Activated T-cell treated with anti-CD3 and anti-CD28 coated beads, Interleukin-2, amount 50 U/mL, for 72 hours (primary cell): ENCODE measurements at places on chromosomes 7 and 10.
A peak's percentile ranks its signal among the peaks of the same experiment; 100 is the strongest.

GRCh38 chr10:128078136-128078969, 47.9 kb downstream of the MKI67 start:
- peak; percentile 37 for DNase-seq

DNA sequence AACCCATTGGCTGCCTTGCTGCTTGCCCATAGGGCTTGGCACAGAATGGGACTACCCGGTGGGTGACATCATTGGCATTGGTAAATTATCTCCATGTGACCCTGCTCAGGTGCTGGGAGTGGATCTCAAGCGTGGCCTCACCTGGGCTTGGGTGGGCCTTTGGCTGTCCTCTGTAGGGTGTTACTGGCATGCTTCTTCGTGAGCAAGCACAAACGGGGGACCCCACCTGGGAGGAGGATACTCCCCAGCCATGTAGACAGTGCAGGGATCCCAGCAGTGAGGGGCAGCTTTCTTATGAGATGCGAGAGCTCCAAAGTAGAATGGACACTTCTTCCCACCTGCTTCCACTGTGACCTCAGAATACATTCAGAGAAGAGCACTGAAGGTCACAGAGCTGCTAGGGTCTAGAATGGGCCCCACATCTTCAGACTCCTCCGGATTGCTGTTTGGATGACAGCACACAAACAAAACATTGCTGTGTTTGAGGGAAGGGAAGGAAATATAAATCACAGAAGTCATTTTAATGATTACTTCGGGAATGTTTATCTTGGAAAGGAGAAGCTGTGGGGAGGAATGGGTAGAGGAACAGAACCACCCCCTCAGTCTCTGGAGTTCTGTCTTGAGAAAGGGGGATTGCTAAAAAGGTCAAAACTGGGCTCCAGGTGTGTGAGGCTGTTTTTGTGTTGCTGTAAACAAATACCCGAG, 75.9 kb downstream of the SH2D4B start:
- DNase-seq = no peak

DNA sequence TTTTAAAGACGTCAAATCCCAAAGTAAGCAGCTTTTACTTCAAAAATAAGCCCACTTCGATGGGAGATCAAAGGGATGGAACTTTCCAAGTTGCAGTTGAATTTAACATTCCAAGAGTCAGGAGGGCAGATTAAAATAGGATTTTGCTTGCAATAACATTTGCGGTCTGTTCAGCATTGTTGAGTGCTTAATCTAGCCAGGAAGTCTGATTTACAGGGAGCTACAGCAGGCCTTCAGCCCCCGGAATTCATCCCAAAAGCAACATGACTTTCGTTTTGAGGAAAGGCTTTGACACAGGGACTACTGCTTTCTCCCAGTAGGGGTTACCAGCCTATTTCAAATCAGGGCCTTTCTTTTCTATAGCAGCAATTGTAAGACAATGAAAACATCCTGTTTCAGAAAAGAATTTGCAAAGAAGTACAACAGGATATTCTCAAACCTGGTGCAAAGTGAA, 279.6 kb upstream of the PITRM1 start:
- no peak for DNase-seq

DNA sequence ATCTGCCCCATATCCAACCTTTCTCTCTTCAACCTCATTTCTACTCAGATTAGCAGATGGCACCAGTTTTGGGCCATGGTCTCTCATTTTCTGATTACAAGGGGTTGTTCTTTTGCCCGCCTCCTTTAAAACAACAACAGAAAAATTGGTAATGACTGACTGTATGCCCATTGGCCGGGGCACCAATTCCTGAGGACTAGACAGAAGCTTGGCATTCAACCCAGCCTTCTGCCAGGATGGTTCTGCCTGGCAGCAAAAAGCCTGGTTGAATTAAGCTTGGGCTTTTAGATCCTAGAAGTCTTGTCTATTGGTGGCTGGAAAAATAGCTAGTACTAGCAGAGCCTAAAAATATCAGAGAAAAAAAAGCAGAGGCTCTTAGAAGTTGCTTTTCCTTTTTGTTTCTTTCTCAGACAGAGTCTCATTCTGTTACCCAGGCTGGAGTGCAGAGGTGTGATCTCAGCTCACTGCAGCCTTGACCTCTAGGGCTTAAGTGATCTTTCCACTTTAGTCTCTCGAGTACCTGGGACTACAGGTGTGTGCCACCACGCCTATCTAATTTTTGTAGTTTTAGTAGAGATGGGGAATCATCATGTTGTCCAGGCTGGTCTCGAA, 402.6 kb downstream of the AUTS2 start:
- no peak for DNase-seq

DNA sequence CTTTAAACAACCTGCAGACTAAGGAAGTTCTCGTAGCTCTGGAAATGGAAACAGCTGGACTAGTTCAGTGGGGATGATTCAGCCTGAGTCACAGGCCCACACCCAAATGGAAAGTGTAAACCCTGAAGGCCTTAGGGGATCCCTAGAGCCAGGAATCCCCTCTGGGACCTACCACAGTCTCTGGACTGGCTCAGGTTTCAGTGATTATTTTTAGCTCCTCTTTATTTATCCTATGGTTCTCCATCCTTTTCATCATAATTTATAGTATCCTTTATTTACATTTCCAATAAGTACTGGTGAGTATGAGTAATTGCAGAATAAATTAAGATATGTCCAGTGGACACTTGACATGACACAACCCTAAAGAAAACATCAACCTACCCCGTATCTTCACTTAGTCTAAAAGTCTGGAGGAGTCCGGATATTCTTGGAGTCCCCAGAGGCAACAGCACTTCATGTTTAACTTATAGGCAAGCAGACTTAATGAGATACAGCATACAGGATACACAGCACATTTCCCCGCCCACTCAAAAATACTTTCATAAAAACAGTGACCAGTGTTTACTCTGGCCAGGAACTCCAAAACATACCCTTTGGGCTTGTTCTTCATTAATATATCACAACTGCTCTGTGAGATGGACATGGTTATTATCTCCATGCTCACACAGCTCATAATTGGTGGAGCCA, 28.4 kb upstream of the SEMA3E start:
- DNase-seq = no peak

- no peak for DNase-seq
Measured at GRCh38 chr7:111168182-111168581, 77.3 kb downstream of the LRRN3 start.

GRCh38 chr10:17427666-17428350, 26.6 kb downstream of the ST8SIA6 start:
- no peak for DNase-seq

DNA sequence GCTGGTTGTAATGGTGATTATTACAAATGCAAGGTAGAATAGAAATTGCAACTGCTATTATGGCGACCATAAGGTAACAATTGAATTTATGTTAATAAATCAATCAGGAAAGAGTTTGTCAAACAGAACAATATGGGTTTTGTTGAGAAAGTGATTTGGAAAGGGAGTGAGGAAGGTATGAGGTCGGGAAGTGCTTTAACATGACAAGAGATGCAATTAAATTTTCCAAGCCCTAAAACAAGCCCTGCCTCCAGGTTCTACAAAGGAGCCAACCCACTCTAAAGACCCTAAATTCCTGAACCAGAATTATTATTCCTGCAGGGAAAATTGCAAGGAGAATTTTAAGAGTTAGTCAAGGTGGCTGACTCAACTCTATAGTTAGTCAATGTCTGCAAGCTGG, 363.7 kb downstream of the BMPER start:
- no peak for DNase-seq

- peak; percentile 47 for DNase-seq
Measured at GRCh38 chr7:102236592-102237287, 49.9 kb upstream of the SH2B2 start.

DNA sequence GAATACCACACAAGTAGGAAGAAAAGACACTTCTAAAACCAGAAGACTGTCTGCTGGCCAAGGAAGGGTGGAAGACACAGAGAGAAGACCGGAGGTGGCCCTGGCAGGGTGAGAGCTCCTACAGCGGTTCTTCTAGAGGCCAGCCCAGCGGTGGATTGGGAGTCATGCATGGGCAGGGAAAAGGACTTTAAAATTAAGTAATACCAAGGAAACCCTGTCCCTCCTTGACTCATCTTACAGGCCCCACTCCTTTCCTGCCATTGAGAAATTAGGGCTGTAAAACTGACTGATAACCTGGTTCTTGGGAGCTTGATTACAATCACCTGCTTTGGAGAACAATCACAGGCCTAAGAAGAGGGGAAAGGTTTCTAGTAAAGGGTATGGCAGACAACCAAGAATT, 16.1 kb downstream of the CALML3 start:
- DNase-seq = no peak

DNA sequence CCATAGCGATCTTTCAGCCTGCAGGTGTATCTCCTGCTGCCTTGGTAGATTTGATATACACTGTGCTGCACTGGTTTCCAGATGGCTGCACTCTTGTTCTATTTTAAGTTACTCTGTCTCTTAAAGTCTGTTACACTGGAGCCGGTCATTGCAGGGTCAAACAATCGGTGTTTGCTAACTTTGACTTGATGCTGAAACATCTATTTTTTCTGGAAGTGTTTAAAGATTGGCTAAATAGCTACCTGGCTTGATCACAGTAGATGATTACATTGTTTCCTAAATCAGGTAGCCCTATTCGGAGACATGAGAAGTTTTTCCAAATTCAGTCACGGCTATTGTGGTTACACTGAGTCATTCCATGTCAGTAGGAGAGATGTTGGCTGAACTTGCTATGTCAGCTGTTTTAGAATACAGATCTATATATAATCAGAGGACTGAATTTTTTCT, 574.8 kb downstream of the ETV1 start:
- DNase-seq = no peak

GRCh38 chr10:89278034-89278535, 23.8 kb upstream of the IFIT2 start:
- no peak for DNase-seq

GRCh38 chr7:131480384-131481315, 75.8 kb downstream of the PODXL start:
- no peak for DNase-seq

GRCh38 chr7:46321556-46322205, 400.6 kb upstream of the IGFBP3 start:
- DNase-seq = no peak

DNA sequence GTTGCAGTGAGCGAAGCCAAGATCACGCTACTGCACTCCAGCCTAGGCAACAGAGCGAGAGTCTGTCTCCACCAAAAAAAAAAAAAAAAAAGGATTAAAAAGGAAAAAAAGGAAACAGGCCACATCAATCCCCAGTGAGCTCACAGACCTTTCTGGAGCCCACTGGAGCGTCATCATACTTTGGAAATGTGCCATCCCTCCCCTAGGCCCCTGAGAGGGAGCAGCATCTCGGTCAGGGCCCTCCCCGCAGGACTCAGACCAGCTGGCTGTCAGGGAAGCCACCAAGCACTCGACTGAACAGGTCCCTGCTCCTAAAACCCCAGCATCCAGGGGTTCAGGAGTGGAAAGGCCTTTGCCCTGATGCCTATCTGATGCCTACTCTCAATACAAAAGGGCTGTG, 97.9 kb upstream of the SH2B2 start:
- DNase-seq = no peak

- DNase-seq = no peak
Measured at GRCh38 chr10:95552679-95553342, 8.4 kb downstream of the SORBS1 start.

DNA sequence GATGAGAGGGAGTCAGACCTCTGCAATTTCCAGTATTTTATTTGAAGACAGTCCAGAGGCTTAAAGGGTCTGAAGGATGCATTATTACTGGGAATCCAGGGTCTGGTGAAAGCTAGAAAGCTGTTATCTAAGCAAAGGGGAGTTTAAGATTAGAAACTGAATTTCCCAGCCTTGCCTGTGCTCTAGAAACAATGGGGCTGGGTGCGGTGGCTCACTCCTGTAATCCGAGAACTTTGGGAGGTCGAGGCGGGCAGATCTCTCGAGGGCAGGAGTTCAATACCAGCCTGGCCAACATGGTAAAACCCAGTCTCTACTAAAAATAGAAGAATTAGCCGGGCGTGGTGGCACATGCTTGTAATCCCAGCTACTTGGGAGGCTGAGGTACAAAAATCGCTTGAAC, 71.5 kb upstream of the ANLN start:
- no peak for DNase-seq

DNA sequence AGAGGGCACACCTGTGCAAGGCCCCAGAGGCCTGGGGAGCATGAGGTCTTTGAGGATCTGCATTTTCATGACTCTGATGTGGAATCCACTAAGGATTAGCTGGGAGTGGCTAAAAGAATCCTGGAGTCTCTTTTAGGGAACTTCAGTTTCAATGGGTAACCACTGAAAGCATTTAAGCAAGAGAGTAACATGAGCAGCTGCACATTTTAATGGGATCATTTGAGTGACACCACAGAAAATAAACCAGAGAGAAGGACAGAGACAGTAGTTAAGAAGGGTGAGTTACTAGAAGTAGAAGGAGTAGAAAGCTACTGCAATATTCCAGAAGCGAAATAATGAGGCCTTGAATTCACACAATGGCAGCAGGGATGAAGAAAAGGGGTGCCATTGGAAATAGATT, 5.2 kb downstream of the GOT1 start:
- DNase-seq = no peak

- DNase-seq = no peak
Measured at GRCh38 chr7:130489140-130489983, 2.5 kb upstream of the MEST start.

- DNase-seq = no peak
Measured at GRCh38 chr10:47090042-47090441, 178.8 kb downstream of the PTPN20 start.

DNA sequence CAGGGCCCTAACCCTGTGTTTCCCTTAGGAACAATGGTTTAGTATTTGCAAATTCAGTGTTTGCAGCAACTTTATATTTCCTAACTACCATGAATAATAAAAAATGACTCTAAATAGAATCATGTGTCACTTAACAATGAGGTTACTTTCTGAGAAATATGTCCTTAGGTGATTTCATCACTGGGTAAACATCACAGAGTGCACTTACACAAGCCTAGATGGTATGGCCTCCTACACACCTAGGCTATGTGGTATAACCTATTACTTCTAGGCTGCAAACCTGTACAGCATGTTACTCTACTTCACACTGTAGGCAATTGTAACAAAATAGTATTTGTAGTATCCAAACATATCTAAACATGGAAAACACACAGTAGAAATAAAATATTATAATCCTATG, 1174.6 kb upstream of the LRRTM3 start:
- no peak for DNase-seq

GRCh38 chr7:96636342-96636860, 73.2 kb downstream of the SEM1 start:
- no peak for DNase-seq

GRCh38 chr7:141649865-141650634, 51.9 kb downstream of the DENND11 start:
- peak; percentile 15 for DNase-seq

- no peak for DNase-seq
Measured at GRCh38 chr7:780516-780915, 51.8 kb upstream of the SUN1 start.

GRCh38 chr10:121237718-121238117, 360.5 kb downstream of the FGFR2 start:
- DNase-seq = no peak

- no peak for DNase-seq
Measured at GRCh38 chr7:145718129-145718528, 398.5 kb upstream of the CNTNAP2 start.

DNA sequence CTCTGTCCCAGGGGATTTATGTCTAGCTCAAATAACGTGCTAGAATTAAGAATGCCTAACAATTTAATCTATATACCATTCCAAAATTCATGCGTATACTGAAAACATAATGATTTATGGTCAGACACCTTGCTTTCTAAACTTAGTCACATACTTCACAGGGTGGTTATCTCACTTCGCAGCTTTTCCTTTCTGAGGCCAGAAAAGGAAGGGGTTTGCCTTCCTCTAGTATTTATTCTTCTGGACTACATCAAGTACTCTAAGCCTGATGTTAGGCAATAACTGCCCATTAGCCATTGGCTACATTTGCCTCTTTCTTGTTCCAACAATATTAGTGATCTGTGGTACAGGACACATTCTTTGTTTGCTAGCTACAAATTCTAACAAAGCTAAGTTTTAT, 72.6 kb upstream of the FHIP2A start:
- DNase-seq = no peak
